ENCODE measurements at places on chromosomes 3 and 15. TPM values are rescaled to one million over a fixed set of nuclear protein-coding genes. Genes with fewer than 3 reads are reported as not detected.

Gene THAP10
- 3.6 TPM for total RNA-seq

DNA sequence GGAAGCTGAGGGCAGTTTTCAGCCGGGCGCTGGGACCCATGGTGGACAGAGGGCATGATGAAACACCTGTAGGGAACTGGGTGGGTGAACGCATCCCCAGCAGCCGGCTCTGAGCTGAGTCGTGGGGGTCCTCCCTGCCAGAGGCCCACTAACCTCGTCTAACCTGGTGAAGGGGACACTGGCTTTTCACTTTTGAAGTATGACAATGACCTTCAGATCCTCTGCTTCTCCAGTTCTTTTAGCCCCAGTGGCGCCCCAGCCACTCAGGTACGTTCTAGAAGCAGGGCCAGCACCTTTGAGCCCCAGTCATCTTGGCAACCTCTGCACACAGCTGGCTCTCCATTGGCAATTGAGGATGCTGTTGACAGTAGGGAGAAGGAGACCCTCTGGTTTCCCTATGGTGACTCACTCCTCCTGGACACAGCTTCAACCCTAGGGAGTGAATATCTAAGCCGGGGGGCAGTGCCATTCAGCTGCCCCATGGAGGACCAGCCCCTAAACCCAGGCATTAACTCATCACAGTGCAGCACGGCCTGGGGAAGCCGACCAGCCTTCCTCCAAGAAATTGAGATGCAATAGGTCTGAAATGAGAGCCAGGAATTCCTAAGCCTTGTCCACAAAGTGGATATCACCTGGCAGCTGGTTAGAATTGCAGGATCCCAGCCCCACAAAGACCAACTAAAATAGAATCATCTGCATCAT lies 46.1 kb downstream of the CMTM6 start:
- no peak for DNase-seq

- no peak for DNase-seq
These were observed 288.9 kb downstream of the FAM43A start for GRCh38 chr3:194974468-194975135.

- DNase-seq = peak; percentile 63
These were observed 260.4 kb upstream of the P2RY1 start for GRCh38 chr3:152574461-152575079.

Gene TMEM40
- 6.5 TPM for total RNA-seq

- no peak for DNase-seq
These were observed 573.8 kb upstream of the NAALADL2 start for GRCh38 chr3:174285242-174285864.

GRCh38 chr3:60742606-60743145 lies 508.6 kb downstream of the FHIT start:
- DNase-seq = peak; percentile 25

- no peak for DNase-seq
These were observed 19.3 kb upstream of the SLC28A1 start for GRCh38 chr15:84865074-84865569.

DNA sequence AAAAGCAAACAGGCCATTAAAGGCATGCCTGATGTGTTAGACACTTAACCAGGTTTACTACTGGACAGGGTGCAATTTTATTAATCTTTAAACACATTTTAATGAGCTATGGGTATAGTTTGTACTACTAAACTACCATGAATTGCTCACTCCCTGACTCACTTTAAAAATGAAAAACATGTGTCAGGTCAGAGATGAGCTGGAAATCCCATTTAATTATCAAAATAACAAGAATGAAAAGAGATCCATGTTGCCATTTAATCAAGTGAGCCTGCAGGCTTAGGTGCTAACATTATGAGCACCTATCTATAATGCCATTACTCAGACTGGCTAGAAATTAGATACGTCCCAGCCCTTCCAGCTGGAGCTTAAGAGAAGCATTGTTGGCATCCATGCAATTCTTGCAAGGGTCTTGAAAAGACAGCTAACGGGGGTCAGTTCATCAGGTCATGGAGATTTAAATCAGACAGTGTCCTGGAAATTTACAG lies 224.4 kb downstream of the THRB start:
- no peak for DNase-seq

DNA sequence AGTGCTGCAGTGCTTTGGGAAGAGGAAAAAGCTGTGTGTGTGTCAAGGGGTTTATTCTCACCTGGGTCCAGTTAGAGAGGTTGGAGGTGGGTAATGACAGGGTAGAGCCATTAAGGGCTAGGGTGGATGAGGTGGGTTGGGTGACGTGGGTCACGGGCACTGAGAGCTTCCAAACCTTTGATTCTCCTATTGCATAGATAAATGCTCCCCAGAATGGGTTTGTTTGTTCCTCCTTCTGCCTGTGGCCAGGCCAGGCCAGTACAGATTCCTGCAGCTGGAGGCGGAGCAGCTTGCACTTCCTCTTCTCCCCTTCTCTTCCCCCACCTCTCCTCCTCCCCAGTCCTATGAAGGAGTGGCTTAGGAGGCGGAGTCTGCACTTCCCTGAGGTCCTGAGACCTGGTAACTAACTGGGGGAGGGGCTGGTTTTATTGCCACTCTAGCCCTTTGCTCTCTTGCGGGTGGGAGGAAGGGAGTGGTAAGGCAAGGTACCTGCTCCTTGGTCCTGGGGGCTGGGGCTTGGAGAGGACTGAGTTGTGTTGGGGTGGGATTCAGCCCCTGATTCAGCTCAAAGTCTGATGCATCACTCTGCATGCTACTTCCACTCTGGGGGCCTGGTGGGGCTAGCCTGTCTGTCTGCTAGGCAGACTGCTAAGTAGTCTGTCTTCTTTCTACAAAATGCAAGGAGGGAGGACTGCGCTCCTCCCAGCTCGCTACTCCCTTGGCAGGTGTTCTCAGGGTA lies 3.5 kb downstream of the SPINT1 start:
- DNase-seq = peak; percentile 56

- DNase-seq = no peak
These were observed 111.6 kb downstream of the TPRA1 start for GRCh38 chr3:127478922-127479321.

GRCh38 chr3:121819236-121819635 lies 15.6 kb downstream of the IQCB1 start:
- no peak for DNase-seq

Gene PLOD2
- 39.0 TPM for total RNA-seq

- peak; percentile 65 for DNase-seq
These were observed 27.5 kb downstream of the CCDC12 start for GRCh38 chr3:46948830-46949671.

- DNase-seq = no peak
These were observed 27.5 kb downstream of the SMAD3 start for GRCh38 chr15:67092752-67093503.

GRCh38 chr3:177538750-177539730 lies 341.8 kb upstream of the TBL1XR1 start:
- DNase-seq = no peak

GRCh38 chr15:95772982-95773381 lies 557.5 kb upstream of the NR2F2 start:
- DNase-seq = no peak

GRCh38 chr3:7074217-7074616 lies 213.3 kb downstream of the GRM7 start:
- no peak for DNase-seq

Gene ZNF770
- 35.8 TPM for total RNA-seq

- peak; percentile 77 for DNase-seq
These were observed 3.4 kb downstream of the SNX33 start for GRCh38 chr15:75650908-75651809.

Gene LRRN1
- 0.32 TPM for total RNA-seq

GRCh38 chr3:85979034-85979433 lies 1011.9 kb downstream of the VGLL3 start:
- no peak for DNase-seq

GRCh38 chr15:42619656-42620371 lies 44.4 kb downstream of the STARD9 start:
- DNase-seq = no peak

Gene AADACL2
- not detected for total RNA-seq

GRCh38 chr15:98536976-98537375 lies 111.4 kb upstream of the IGF1R start:
- DNase-seq = no peak

DNA sequence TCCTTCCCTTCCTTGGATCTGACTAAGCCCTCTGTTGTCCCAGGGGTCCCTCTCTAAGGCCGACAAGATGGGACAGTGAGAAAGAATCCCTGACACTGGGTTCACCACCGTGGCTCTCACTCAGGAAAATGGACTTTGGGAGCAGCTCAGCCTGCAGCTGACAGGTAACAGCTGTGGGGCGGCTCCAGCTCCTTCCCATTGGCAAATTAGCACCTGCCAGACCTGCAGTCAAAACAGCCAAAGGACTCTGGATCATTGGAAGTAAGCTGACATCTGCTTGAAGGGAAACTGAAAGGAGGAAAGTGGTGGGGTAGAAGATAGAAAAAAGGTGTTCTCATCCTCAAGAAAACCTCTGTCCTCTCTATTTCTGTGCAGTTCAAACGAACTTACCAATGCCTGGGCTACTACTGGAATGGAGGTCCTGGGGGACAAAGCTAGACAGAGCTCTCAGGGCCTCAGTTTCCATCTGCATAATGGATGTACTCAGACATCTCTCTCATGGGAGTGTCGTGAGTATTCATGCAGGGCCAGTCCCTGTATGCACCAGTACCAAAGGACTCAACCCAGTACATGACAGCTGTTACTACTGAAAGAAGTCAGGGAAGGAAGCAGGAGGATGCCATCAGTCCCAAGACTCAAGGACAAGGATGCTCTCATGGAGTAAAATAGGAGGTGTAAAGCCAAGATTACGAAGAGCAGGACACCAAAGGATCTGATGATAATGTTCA lies 53.6 kb upstream of the DCLK3 start:
- no peak for DNase-seq

GRCh38 chr3:35932995-35933394 lies 293.7 kb downstream of the ARPP21 start:
- DNase-seq = no peak

Gene CPA3
- 4.5 TPM for total RNA-seq

Gene ADAMTS7
- total RNA-seq = 45.9 TPM

Gene SPINT1
- total RNA-seq = 1.3 TPM

Gene RPL22L1
- 19.4 TPM for total RNA-seq

- DNase-seq = no peak
These were observed 101.7 kb downstream of the NR1I2 start for GRCh38 chr3:119883461-119884160.

- DNase-seq = no peak
These were observed 31.9 kb upstream of the SPTSSB start for GRCh38 chr3:161403251-161403650.

- peak; percentile 73 for DNase-seq
These were observed at the start of gene ZNF662 for GRCh38 chr3:42906070-42906847. Gene ZNF662, plus strand, starts transcription at chr3:42906142. Its CDS starts 1,973 bp downstream, at chr3:42908115.

- DNase-seq = peak; percentile 35
These were observed 147.2 kb upstream of the SLC2A2 start for GRCh38 chr3:171173736-171174135.

DNA sequence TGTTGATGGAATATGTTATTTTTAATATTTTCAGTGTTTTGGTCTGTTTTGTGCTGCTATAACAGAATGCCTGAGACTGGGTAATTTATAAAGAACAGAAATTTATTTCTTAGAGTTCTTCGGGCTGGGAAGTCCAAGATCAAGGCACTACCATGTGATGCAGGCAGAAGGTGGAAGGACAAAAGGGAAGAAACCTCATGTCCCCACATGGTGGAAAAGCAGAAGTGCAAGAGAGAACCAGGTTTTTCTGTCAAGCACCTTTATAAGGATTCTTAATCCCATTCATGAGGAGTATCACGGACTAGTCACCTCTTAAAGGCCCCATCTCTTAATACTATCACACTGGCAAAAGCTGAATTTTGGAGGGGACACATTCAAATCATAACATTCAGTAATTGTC lies 57.9 kb upstream of the EPHB3 start:
- DNase-seq = no peak

- DNase-seq = no peak
These were observed 92.7 kb downstream of the DLG1 start for GRCh38 chr3:197205675-197206074.

Gene NRG4
- total RNA-seq = not detected

DNA sequence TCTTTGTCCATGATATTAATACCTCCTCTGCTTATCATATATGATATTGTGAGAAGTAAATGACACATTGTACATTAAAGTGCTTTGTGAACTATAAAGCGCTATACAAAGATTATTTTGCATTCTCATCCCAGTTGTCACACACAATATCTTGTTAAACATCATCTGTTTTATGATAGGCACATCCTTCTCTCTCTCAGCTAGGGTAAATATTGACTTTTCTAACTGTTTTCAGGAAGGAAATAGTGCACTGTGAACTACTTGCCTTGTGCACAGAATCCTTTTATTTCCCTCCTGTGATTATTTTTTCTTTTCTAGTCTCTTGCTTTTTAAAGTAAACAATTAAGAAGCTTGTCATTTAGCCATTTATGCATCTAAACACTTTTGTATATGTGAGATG lies 388.2 kb downstream of the LPP start:
- no peak for DNase-seq

DNA sequence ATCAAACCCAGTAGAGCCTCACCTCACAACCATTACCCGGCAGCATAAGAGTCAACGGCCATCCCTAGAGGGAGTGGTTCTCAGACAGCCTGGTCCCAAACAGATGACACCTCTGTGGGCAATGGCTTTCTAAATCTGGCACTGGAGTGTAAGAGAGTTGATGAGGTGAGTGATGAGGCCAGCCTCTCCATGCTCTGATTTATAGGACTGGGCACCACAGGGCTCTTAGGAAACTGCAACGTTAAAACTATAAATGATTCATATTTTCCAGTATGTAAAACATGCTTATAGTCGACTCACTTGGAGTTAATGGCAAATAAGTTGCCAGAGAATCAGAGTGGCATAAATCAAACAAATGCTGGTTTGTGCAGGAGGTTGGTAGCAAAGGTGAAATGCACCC lies 187.7 kb downstream of the GREM1 start:
- no peak for DNase-seq

DNA sequence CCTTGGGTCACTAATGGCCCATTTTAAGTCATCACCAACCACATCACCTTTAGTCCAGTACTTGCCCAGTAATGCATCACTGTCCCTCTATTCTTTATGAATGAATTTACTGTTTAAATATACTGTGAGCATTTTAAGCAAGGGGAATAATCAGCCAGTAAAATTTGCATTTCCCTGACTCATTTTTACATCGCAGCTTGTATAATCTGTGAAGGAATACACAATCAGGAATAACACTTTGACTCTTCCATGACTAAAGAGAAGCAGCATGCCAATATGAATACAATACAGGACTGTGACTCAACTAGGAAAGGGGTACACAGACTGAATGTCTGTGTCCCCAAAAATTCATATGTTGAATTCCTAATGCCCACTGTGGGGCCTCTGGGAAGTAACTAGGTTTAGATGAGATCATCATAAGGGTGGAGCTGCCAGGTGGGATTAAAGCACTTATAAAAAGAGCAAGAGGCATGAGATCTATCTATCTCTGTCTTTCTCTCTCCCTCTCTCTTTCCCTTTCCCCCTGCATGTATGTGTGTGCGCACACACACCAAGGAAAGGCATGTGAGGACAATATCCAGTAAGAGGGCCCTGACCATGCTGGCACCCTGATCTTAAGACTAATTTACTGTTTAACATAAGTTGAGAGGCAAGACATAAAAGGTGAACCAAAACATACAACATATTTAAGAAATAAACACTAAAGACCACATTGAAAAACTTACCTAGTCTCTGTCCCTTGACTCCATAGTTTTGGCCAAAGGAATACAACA lies 12.1 kb downstream of the B4GALT4 start:
- no peak for DNase-seq
